ENCODE measurements at places on chromosomes 5 and 9.
A peak's percentile ranks its signal among the peaks of the same experiment; 100 is the strongest.

GRCh38 chr9:18658804-18659705 lies 185.1 kb downstream of the ADAMTSL1 start:
- DNase-seq, result no peak

- DNase-seq, result no peak
Measured at GRCh38 chr5:157473383-157474320, 13.6 kb downstream of the NIPAL4 start.

- DNase-seq, result no peak
Measured at GRCh38 chr5:38259809-38260160, 1.4 kb downstream of the EGFLAM start.

- no peak for DNase-seq
Measured at GRCh38 chr9:136022731-136023409, 61.7 kb upstream of the UBAC1 start.

DNA sequence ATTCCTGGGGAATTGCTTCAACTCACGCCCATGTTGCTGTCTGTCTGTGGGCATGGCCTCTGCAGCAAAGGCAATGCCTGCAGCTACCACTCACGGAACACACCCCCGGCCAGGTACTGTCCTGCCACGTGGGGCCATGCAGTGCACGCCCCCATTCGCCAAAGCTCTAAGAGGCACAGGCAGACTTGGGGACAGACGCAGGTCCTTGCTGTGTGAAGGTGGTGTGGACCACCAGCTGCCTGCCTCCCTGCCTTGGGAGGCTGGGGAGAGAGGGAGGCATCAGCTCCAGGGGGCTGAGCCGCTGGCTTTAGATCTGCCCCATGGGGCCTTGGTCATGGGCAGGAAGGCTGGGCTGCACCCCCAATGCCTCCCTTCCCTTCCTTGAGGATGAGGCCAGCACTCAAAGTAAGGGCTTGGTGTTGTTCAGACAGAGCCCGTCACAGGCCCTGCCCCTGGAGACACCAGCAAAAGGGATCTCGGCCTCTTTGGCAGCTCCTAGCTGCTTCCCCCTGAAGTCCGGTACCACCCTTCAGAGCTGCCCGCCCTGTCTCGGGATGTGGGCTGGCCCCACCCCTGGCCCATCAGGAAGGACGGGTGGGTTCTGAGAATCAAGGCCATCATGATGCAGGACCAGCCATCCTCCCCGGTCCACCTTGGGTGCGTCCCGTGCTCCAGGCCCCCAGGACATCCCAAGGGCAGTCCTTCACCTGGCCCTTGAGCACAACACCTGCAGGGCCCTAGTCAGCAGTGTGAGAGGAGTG lies 2.3 kb downstream of the GRIN1 start:
- DNase-seq, result no peak

DNA sequence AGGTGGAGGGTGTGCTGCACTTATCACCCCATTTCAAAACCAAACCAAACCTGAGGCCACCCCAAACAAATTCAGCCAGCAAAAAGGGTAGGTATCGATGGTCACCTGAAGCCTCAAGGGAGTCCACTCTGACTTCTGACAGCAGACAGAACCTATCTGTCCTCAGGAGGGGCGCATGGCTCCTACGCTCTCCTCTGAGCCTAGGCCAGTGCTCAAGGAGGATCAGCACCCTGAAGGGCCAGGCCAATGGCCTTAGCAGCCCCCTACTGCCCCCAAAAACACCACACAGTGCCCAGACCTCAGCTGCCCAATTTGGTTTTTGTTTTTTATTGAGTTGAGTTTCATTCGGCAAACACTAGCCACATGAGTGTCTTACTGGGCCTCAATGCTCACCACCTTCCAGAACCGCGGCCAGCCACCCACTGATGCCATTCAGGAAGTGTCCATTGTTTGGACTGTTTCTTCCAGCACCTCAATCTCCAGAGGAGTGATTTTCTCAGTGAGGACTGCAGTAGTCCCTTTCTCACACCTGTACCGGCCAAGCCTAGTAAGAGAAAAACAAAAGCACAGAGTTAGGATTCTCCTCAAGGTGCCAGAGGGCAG lies 62.0 kb downstream of the PSMB7 start:
- DNase-seq, result no peak

DNA sequence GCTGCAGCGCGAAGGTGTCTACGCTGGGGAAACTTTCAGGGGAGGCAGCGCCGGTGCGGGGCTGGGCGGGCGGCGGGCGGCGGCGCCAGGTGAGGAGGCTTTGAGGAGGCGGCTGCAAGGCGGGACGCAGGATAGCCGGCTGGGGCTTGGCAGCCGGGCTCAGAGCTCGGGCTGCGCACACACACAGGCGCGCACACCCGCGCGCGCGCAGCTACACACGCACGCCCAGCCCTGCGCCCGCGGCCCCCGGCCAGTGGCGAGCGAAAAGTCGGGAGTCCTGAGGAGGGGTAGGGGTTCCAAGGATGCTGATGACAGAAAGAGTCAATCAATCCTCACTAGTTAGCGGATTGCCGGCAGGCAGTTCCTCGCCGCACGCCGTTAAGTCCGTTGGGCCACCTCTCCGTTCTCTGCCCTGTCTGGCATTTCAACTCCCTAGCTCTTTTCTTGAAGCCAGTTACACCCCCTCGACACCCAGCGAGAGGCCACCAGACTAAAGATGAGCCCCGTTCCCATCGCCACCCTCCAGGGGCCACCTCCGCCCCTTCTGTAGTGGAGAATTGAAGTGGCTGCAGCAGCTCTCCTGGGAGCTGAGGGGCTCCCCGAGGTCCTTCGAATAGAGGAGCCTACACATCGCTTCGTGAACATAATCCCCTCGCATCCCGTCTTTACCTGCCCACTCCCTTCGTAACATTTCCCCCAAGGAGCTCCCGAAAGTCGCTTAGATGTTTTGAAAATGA lies 1640.3 kb upstream of the C9orf72 start:
- DNase-seq, result peak; percentile 16

GRCh38 chr9:70406434-70406862 lies 8.0 kb downstream of the KLF9 start:
- no peak for DNase-seq

GRCh38 chr5:89445106-89445745 lies 562.2 kb upstream of the MEF2C start:
- DNase-seq, result no peak

DNA sequence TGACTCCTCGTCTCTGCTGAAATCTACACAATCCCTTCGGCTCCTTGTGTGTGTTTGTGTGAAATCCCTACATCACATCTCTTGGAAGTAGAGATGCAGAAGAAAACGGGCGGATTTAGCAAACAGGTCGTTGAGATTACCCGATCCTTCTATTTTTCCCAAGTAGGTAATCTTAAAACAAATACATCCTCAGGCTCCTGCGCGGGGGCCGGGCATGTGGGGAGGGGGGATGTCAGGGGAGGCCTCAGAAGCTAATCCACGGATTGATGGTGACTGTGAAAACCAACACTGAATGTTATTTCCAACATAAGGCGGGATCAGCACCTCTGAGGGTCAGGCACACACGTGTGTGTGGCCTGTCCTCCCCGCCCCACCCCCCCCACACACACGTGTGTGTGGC lies 137.8 kb downstream of the ROR2 start:
- DNase-seq, result no peak

GRCh38 chr9:123480096-123480495 lies 124.1 kb downstream of the CRB2 start:
- DNase-seq, result no peak

- DNase-seq, result no peak
Measured at GRCh38 chr5:39846144-39846543, 421.4 kb upstream of the DAB2 start.

GRCh38 chr5:128446-128845 lies 36.5 kb downstream of the PLEKHG4B start:
- no peak for DNase-seq

DNA sequence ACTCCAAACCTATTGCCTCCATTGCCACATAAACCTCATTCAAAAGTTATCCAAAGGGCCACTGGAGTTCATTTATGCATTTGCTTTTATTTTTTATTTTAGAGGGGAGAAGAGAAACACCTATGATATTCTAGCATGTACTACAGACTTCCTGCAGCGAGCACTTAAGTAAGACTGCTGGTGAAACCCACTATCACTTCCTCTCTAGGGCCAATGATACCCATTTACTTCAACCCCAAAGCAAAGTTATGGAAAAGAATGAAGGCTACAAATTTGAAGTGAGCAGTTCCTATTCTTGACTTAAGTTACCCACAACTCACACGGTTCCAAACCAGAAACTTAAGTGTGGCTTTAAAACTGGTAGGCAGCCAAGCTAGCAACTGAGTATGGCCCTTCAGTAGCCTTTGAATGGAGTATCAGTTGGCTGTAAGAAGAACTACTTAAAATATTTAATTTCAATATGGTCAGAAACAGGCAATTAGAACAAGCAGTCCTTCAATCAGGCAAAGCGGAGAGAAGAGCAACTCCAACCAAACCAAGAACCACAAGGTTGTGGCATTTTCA lies 94.1 kb downstream of the GPR21 start:
- no peak for DNase-seq

DNA sequence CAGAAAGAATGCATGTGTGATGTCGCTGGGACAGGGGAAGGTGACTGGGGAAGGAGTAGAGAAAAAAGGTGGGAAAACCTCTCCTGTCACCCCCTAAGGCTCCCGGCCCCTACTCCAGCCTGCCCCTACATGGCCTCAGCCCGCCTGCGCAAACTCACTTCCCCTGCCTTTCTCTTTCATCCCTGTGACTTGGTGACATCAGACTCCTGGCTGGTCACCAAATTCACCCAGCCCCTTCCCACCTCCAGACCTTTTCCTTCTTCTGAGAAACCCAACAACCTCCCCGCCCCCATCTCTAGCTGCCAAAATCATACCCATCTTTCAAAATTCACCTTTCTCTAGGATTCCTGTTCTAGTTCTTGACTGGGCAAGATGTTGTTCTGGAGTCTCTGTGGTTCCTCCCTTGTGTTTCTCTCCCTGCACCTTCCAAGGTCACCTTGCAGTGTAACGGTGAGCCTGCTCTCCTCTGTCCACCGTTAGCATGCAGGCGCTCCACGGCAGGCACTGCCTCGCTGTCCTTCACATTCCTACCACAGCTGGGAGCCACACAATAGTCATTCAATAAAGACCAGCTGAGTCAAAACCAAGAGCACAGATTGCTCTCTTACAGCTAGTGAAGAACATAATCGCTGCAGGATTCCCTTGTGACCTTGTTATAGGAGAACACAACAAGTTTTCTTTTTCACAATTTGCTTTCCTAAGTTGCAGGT lies 134.5 kb downstream of the FANCC start:
- no peak for DNase-seq

DNA sequence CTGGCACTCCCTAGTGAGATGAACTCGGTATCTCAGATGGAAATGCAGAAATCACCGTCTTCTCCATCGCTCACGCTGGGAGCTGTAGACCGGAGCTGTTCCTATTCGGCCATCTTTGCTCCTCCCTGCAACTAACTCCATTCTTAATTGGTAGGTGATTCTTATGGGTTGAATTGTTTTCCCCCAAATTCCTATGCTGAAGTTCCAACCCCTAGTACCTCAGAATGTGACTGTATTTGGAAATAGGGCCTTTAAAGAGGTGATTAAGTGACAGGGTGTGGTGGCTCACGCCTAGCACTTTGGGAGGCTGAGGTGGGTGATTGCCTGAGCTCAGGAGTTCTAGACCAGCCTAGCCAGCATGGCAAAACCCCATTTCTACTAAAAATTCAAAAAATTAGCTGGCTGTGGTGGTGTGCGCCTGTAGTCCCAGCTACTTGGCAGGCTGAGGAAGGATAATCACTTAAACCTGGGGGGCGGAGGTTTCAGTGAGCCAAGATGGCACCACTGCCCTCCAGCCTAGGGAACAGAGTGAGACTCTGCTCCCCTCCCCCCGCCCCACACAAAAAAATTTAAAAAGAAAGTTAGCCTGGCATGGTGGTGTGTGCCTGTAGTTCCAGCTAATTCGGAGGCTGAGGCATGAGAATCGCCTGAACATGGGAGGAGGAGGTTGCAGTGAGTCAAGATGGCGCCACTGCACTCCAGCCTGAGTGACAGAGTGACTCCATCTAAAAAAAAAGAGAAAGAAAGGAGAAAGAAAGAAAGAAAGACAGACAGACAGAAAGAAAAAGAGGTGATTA lies 25.2 kb upstream of the FOCAD start:
- peak; percentile 50 for DNase-seq

DNA sequence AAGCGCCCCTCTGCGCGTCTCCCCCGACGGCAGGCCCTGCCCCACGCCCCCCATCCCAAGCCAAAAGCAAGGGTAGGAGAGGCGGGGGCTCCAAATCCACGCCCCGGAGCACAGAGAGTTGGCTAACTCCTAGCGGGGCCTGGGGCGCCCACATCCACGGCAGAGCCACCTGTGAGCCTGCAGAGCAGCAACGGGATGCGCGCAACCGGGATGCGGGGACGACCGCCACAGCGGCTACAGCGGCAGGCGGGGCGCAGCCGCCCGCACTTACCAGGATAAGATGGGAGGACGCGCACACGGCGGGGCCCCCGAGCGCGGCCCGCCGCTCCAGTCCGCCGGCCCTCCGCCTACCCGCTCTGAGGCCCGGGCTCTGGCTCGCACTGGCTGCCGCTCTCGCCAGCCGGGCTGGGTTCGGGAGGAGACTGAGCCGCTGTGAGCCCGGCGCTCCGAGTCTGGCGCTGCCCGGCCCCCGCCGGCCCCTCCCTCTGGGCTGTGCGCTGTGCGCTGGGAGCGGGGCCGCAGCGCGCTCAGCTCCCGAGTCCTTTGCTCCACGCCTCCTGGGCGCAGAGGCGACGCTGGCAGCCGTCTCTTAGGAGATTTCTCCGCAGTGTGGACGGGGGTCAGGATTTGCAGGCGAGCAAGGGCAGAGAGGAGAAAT lies at the start of gene SLC24A2:
TSS of gene SLC24A2 (minus strand) at position 424 of the 658 bp plus-strand sequence.
- no peak for DNase-seq

GRCh38 chr5:115377468-115378217 lies 81.2 kb upstream of the CCDC112 start:
- peak; percentile 61 for DNase-seq

DNA sequence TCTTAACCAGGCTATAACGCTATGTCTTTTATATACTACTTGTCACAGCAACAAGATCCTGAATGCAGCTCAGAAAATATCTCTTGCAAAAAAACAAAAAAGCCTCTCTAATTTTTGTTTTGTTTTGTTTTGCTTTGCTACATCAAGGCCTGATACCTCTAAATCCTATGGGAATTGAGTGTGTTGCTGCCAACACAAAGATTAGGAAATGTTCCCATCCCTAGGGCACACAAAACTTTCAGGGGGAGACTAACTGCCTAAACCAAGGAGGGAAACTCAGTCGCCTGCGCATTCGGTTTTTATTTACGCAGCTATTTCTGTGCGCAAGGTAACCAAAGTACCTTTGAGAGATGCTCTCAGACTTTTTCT lies 1.7 kb downstream of the SSBP2 start:
- DNase-seq, result no peak

GRCh38 chr5:150349681-150350275 lies 7.7 kb upstream of the TCOF1 start:
- DNase-seq, result no peak

GRCh38 chr9:133927041-133927440 lies 65.1 kb downstream of the VAV2 start:
- no peak for DNase-seq

Data from large intestine (tissue), 12 donors.